SJSA1 (cell line): ENCODE measurements at places on chromosomes 1 and 21. TPM values are rescaled to one million over a fixed set of nuclear protein-coding genes. Genes with fewer than 3 reads are reported as not detected.

Gene OR2M2
- not detected in 2 replicates for total RNA-seq

Gene SRSF11
- 92.8 and 114 TPM in 2 replicates for total RNA-seq

Gene C2CD4D
- total RNA-seq: not detected in 2 replicates

Gene ZSCAN20
- total RNA-seq: 5.3 and 8.5 TPM in 2 replicates

Gene FMN2
- 12.7 and 32.6 TPM in 2 replicates for total RNA-seq

Gene RAD54L
- total RNA-seq: 10.3 and 10.4 TPM in 2 replicates

Gene NBPF9
- 13.5 and 18.3 TPM in 2 replicates for total RNA-seq

GRCh38 chr1:240235521-240236288, 144.0 kb downstream of the FMN2 start:
- peaks cover 9% of the 10 kb centered on the region for H3K36me3 ChIP-seq
- H3K4me3 ChIP-seq: no peak overlapping the region
- peak; percentile 62 for DNase-seq
- H3K27ac ChIP-seq: peak overlapping the region; percentile 81

- H3K4me3 ChIP-seq: no peak overlapping the region
- no peaks in the 10 kb centered on the region for H3K27me3 ChIP-seq
- DNase-seq: no peak
- no peak overlapping the region for H3K27ac ChIP-seq
- H3K36me3 ChIP-seq: no peaks in the 10 kb centered on the region
- no peaks in the 10 kb centered on the region for H3K4me1 ChIP-seq
Measured at GRCh38 chr1:116775116-116775752, 21.0 kb downstream of the CD2 start.

DNA sequence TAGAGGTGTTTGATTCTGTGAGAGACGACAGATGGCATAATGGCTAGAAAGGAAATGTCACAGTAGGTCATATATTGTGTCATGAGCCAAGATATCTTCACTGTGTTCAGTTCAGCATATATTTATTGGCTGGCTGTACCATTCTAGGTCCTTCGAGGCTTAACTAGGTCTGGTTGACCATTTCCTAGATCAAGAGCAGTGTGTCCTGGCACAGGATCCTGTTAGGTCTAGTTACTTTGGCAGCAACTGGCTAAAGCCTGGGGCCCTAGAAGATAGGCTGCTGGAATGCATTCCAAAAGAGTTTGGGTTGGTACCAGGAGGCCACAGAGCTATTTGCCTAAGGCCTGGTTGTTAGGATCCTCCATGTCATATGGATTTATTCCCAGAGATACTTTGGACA, 20.9 kb downstream of the ZBTB40 start:
- no peaks in the 10 kb centered on the region for H3K4me1 ChIP-seq
- H3K27ac ChIP-seq: no peak overlapping the region
- no peak for DNase-seq

DNA sequence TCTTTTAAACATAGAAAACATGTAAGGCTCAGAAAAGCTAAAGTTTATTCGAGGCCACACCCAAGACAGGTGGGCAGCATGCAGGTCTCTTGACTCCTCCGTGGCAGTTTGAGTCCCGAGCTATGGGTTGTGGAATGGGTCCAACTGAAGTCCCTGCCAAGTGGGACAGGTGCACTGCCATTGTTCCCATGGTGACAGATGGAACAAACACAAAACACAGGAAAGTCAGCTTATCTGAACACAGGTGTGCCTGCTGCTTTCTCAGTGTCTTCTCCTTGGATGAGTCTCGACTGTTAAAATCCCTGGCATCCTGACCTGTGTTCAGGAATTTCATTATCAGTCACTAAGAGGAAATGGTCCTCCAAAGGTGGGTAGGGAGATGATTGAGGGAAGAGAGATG, 99.0 kb upstream of the RAB4A start:
- H3K27me3 ChIP-seq: no peaks in the 10 kb centered on the region
- no peak for DNase-seq
- no peak overlapping the region for H3K4me3 ChIP-seq
- no peaks in the 10 kb centered on the region for H3K36me3 ChIP-seq
- no peaks in the 10 kb centered on the region for H3K4me1 ChIP-seq
- no peak overlapping the region for H3K27ac ChIP-seq

GRCh38 chr1:110752941-110753725, 78.4 kb upstream of the KCNA3 start:
- no peak overlapping the region for H3K4me3 ChIP-seq
- no peak for DNase-seq
- no peaks in the 10 kb centered on the region for H3K4me1 ChIP-seq
- H3K27me3 ChIP-seq: no peaks in the 10 kb centered on the region; the same call in 1 of the 2 replicates

DNA sequence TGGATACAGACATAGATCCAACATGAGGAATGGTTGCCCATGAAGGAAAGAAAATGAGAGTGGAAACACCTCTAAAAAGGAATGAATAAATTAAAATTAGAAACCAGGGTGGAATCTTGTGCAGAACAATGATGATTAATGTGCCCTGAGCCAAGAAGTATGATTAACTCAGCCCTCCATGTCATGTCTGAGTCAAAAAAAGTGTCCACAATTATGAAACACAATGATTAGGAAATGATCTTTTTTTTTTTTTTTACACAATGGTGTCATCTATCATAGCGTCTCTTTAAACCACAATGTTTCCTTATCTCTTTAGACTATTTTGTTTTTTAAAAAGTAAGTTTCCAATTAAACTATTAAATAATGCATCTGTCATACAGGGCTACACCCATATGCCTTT, 78.9 kb upstream of the RAB4A start:
- no peaks in the 10 kb centered on the region for H3K36me3 ChIP-seq
- no peak overlapping the region for H3K4me3 ChIP-seq
- no peak for DNase-seq
- H3K27me3 ChIP-seq: no peaks in the 10 kb centered on the region
- no peak overlapping the region for H3K27ac ChIP-seq

DNA sequence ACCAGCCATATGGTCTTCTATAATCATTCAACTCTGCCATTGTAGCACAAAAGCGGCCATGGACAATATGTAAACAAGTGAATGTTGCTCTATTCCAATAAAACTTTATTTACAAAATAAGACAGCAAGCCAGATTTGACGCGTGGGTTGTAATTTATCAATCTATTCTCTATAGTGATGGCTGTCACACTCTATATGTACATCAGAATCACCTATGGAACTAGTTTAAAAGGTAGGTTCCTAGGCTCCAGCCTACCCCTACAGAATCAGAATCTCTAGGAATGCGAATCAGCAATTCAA, 7.7 kb downstream of the BCL2L15 start:
- H3K4me3 ChIP-seq: no peak overlapping the region
- no peak overlapping the region for H3K27ac ChIP-seq
- DNase-seq: no peak

- peaks cover 24% of the 10 kb centered on the region for H3K27me3 ChIP-seq
- H3K4me3 ChIP-seq: peak overlapping the region; percentile 43
- H3K27ac ChIP-seq: no peak overlapping the region
Measured at GRCh38 chr1:212700223-212700891, 717 bp upstream of the BATF3 start.

DNA sequence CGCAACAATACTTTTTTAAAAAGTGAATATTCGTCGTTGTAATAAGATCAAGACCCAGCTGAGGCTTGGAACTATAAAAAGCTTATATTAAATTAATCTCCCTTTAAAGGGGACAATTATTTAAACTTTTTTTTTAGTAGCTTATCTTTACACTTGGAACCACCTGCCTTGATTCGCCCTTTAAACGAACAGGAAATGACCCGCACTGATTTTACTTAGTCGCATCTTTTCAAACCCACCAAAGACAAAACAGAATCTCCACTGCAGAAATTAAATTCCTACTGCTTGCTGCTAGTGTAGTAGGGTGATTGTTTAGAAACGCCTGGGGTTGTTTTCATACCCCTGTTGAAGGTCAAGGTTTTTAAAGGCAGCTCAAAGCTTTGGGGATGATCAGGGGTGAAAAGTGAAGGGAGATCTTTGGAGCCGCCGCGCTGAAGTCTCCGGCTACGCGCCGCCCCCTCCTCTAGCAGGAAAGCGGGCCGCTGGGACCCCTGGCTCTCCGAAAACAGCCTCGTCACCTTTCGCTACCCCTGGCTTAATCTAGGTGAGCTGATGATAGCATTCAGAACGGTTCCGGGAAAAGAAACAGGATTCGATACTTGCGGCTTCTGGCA, 163.4 kb downstream of the RUNX1 start:
- peak; percentile 66 for DNase-seq
- peaks cover 37% of the 10 kb centered on the region for H3K4me1 ChIP-seq
- no peaks in the 10 kb centered on the region for H3K27me3 ChIP-seq
- H3K4me3 ChIP-seq: peak overlapping the region; percentile 88

- H3K27ac ChIP-seq: no peak overlapping the region
- H3K36me3 ChIP-seq: no peaks in the 10 kb centered on the region
Measured at GRCh38 chr1:32925403-32926162, 24.4 kb upstream of the TMEM54 start.

DNA sequence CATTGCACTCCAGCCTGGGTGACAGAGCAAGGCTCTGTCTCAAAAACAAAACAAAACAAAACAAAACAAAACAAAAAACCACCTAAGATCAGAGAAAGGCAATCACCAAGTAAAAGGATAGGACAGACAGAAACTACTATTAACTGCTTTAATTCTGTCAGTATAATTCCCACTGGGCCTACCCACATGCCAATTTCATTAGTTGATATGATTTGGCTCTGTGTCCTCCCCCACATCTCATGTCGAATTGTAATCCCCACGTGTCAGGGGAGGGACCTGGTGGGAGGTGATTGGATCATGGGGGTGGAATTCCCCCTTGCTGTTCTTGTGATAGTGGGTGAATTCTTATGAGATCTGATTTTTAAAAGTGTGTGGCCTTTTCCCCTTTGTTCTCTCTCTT, 27.2 kb upstream of the CAPZB start:
- no peak overlapping the region for H3K4me3 ChIP-seq
- no peak for DNase-seq
- peaks cover 10% of the 10 kb centered on the region for H3K4me1 ChIP-seq

GRCh38 chr1:99851850-99852454, 1.8 kb downstream of the AGL start:
- H3K36me3 ChIP-seq: no peaks in the 10 kb centered on the region
- H3K4me1 ChIP-seq: peaks cover 3% of the 10 kb centered on the region
- no peak for DNase-seq

DNA sequence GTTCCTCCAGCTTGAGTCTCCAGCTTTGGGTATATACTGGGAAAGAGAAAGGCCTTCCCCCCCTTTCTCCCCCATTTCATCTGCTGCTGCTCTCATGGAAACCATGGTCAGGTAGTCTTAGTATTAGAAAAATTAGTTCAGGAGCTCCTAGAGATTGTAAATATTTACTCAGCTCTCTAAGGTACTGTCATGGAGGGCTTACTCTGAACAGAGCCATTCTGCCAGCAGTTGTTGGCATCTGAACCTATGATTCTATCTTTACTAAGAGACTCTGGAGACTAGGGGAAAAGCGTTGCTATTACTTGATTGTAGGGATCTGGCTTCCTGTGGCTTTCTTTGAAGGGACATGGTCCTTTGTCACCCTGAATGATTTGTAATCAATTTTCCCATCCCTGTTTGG, 6.1 kb downstream of the INTS3 start:
- no peak overlapping the region for H3K4me3 ChIP-seq
- 0 out of 2 replicates have a peak, but pooled peaks cover 2% of the 10 kb centered on the region for H3K4me1 ChIP-seq
- no peaks in the 10 kb centered on the region for H3K27me3 ChIP-seq
- no peak overlapping the region for H3K27ac ChIP-seq
